Astrocyte of the spinal cord (primary cell): ENCODE measurements at places on chromosomes 11 and 22.

DNA sequence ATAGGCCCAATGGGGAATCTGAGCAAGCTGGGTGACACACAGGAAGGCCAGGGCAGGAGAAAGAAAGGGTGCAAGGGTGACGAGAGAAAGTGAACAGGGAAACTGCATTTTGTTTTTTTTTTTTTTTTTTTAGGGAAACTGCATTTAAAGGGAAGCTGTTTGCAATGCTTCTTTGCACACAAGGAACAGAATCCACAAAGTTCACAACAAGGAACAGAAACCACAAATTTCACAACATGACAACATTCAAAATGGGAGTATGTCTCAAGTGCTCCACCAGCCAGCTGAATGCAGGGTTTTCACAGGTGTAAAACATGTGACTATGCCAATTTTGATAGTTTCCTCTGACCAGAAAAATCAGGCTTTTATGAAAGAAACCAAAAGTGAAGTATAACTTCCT, 6.8 kb upstream of the PLAAT3 start:
- no peak for DNase-seq

GRCh38 chr11:2857276-2857675, 28.3 kb downstream of the CDKN1C start:
- no peak for DNase-seq

- DNase-seq = peak; percentile 22
These were observed 5.7 kb downstream of the IGSF22 start for GRCh38 chr11:18720091-18720807.

DNA sequence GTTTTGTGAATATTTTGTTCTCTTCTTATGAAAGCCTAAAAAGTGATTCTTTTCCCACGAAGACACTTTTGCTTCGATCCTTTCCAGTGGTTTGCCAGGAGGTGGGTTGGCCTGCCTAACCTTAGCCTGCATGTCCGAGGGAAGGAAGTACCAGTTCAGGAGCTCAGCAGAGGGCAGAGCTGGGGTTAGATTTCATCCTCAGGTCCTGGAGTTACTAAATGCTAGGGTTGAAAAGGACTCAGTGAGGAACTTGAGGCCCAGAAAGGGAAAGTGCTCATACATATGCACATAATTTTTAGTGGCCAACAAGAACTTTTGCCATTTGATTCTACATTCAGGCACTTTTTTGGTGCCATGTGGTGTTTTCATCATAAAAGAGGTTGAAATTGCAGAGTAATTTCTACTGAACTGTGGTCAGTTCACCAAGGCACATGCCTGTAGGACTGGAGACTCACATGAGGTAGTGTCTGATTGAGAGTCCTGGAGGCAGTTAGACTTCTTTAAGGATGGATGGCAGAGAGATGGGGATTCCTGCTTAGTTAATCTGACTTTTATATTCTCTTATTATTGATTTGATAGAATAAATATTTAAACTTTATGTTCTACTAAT, 36.7 kb downstream of the NCAM1 start:
- DNase-seq = no peak

DNA sequence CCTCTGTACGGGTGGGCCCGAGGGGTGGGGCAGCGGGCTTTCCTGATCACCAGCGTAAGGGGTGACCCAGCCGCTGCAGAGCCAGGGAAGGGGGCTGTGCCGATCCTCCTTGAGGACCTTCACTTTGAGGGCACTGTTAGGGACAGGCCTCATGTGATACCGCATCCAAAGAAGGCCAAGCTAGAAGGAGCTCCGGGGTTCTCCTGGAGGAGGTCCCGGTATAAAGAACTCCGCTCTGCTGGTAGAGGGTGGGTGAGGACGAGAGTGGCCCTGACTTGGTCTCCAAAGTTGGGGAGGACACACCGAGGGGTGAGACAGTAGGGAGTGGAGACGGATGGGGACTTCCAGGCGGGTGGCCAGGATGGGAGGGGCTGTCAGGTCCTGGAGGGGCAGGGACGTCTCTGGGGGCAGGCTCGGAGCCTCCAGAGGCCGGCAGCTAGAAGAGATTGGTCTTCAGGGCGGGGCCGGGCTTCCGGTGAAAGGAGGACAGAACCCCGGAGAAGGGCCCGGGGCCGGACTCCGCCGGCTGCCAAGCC, 4.6 kb downstream of the PHOX2A start:
- peak; percentile 37 for DNase-seq

DNA sequence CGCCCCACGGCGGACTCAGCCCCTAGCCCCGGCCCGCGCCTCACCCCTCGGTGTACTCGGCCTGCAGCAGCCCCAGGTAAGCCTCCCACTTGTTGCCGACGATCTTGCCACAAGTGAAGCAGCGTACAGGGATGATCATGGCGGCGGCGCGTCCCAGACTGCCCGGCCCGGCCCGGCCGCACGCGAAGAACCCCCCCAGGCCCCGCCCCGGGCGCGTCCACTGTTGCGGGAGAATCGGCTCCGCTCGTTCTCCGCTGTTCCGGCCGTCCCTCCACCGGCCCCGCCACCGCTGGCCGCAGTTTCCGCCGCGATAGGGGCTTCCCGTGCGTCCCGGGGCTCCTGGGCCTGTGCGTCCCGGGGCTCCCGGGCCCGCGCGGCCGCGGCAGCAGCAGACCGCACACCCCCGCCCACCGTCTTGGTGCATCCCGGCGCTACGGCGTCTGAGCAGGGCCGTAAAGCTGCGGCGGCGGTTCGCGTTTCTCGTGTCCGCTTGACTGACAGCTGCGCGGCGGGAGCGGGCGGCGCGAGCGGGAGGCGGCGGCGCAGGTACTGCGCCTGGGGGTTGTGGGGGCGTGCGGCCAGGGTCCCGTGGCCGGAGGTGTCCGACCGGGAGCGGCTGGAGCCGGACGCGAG, at the start of the genes POLR2L and TSPAN4:
Gene POLR2L, minus strand, starts transcription at position 160 of the 633 bp plus-strand sequence. Its CDS starts 21 bp downstream, at position 139.
Gene TSPAN4, plus strand, starts transcription at position 483 of the 633 bp plus-strand sequence. CDS start 7,453 bp downstream, outside the sequence.
- peak; percentile 88 for DNase-seq

GRCh38 chr22:48185071-48186055, 1422.9 kb downstream of the TBC1D22A start:
- DNase-seq = no peak

DNA sequence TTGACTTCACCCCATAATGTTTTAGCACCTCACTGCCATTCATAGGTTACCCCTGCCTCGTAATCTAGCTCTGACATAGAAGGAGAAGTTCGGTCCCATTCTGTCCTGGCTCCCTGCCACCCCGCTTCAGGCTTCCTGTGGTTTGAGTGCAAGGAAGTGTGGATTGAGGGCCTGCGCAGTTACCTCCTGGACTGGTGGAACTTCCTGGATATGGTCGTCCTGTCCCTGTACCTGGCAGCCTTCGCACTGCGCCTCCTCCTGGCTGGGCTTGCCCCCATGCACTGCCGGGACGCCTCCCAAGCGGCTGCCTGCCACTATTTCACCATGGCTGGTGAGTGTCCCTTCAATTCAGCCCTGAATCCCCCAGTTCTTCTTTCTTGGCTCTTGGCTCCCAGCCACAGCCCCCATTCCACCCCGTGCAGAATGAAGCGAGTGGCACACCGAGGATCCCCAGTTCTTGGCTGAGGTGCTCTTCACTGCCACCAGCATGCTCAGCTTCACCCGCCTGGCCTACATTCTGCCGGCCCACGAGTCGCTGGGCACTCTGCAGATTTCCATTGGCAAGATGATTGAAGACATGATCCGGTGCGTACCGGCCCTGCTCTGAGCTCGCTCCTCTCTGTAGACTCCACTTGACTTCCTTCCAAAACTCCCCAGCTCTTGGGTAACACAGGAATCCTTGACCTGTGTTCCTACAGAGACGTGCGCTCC, 15.4 kb downstream of the ART5 start:
- DNase-seq = no peak

DNA sequence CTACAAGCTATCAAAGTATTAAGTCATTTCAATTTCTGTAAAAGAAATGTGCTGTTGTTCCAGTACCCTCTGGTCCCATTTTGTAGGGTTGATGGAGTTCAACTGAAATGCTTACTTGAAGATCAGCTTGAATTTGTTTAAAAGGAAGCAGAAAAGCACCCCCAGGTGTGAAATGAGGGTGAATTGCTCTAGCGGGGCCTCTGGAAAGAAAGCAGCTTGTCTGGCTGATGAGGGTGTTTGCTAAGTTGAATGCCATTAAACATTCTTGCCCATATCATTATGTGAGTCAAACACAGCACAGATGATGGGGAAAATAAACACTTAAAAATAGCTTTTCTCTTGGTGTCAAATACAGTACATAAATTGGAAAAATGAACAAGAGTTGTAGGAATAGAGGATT, 280.3 kb downstream of the RAB38 start:
- no peak for DNase-seq

- DNase-seq = no peak
These were observed 3.3 kb downstream of the RIC8A start for GRCh38 chr11:210803-211180.

GRCh38 chr22:43042101-43042780, 27.3 kb upstream of the PACSIN2 start:
- DNase-seq = peak; percentile 70

- no peak for DNase-seq
These were observed 24.4 kb upstream of the FXYD6 start for GRCh38 chr11:117900720-117901440.

GRCh38 chr11:122563761-122564160, 91.8 kb upstream of the UBASH3B start:
- DNase-seq = no peak

DNA sequence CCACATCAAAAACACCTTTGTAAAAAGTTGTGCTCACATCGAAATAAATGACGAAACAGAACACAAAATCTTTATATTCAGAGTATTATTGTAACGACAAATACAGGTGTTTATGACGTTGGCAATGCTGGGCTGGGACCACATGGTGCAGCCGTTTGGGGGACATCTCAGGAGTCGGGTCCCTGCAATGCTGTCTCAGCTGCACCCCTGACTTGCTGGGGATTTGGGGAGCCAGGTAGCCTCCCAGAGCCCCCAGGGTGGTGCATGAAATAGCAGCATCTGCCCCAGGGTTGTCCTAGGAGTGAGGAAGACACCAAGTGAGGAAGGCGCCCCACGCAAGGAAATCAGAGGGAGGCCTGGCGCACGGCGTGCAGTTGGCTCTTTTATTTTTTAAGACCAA, 1526.8 kb downstream of the BRD1 start:
- DNase-seq = no peak

GRCh38 chr11:111761036-111761435, 5.2 kb downstream of the PPP2R1B start:
- DNase-seq = no peak

- DNase-seq = no peak
These were observed 19.3 kb upstream of the CBX7 start for GRCh38 chr22:39171623-39172264.

GRCh38 chr22:27397954-27398342, 403.6 kb downstream of the MN1 start:
- no peak for DNase-seq

GRCh38 chr11:62614275-62614674, 1.2 kb downstream of the ROM1 start:
- no peak for DNase-seq

- DNase-seq = no peak
These were observed 88.1 kb downstream of the MN1 start for GRCh38 chr22:27713461-27713860.

DNA sequence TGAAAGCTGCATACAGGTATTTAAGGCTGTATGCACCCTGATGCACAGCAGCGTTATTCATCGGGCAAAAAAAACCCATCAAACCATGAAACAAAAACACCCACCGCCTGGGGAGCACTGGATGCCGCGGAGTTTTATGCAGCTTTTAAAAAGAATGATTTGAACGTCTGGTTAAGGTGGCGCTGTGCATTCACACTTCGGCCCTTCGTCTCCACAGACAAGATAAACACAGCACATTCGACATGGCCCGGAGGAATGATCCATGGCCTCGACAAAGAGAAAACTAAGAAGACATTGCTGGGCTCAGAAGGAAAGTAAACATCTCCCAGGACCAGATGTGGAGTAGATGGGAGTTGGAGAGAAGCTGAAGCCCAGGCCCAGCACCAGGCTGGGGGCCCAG, 40.8 kb upstream of the GAL start:
- DNase-seq = peak; percentile 62

GRCh38 chr11:118275176-118275575, 11.1 kb upstream of the MPZL2 start:
- DNase-seq = no peak

DNA sequence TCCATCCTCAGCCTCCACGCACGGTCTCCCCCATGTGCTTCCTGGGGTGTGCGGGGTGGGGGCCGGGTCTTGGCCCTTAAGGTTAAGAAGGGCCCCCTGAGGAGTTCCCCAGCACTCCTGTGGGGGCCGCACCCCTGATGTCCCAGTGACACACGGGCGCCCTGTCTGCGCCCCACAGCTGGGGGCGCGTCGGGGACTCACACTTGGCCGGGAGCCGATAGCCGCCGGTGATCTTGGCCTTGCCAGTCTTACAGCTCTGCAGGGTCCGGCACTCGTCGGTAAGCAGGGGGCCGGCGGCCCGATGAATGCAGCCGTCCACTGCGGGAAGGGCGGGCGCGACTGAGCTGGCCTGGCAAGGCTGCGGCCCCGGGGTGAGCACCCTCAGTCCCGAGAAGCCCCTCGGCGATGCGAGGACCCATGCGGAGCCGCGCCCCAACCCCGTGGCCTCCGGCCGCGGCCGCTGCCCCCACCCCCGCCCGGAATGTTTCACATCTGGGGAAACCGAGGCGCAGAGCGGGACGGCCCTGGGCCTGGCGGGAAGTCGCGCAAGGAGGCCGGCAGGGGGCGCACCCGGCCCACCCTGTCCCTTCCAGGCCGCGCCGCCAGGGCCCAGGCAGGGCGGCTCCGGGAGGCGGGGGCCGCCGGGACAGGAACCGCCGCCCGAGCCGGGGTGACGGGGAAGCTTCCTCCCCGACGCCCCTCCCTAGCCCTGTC, 13.9 kb downstream of the OTUB1 start:
- peak; percentile 65 for DNase-seq

DNA sequence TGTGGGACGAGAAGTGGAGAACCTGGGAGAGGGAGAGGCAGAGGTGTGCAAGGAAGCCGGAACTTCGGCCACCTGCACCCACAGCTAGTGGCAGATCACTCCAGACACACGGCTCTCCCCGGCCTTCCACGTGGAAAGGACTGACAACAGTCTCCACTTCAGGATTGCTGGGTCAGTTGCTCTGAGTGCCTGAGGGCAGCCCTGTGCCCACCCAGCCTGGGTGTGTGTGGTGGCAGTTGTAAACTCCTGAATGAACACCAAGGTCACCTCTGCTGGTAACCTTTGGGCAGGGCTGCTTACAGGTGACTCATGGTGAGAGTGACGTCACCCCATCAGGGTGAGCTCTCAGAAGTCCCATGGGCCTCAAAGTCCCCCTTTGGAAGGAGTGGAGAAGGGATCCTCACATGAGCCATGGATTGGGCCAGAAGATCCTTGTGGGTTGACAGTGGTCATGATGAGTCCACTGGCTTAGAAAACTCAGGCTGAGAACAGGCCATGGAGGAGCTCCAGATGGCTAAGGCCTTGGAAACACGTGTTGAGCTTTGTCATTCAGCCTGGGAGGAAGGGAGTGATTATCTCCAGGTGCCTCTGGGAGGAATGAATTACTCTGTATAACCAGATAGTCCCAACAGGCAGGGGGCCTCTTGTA, 71.3 kb downstream of the BCR start:
- no peak for DNase-seq
